Stimulated activated CD8-positive, alpha-beta memory T cell treated with anti-CD3 and anti-CD28 coated beads, Interleukin-4, amount 100 ng/mL, for 1 hour (primary cell): ENCODE measurements at places on chromosomes 2 and 18.

DNA sequence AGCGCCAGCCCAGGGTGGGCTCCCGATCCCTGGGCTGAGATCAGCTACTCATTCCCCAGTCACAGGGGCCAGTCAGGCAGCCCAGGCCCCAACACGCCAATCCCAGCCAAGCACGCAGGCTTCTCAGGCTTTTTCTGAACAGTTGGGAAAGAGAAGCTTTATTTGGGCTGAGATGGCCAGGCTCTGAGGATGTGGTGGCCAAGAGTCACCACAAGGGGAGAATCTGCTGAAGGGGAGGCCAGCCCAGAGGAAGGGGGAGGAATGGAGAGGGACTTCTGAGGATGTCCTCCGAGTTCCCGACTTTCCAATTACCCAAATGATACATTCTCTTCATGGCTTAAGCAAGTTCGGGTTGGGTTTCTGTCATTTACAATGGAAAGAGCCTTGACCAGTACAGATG, 2.8 kb upstream of the DIPK1C start:
- no peak for DNase-seq

GRCh38 chr18:79321625-79322405, 73.9 kb upstream of the NFATC1 start:
- no peak for DNase-seq

- DNase-seq: no peak
Observed at GRCh38 chr2:88190808-88191721, 20.9 kb downstream of the THNSL2 start.

DNA sequence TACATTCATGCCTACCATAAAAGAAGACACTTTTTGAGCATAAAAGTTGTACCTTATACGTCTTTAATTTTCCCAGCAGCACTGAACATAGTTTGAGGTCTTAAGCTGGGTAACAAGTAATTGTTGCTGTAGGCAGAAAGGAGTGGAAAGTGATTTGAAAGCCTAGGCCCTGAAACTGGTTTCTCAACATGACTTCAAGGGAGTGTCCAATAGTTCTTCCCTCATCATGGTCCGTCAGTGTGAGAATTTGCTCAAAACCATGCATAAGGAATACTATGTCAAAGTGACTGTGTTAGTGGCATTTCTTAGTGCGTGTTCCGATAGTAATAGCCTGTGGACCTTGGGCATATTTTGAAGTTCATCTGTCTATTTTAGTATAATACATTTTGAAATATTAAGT, 463.1 kb downstream of the PTPRM start:
- no peak for DNase-seq

GRCh38 chr2:234670806-234671205, 173.9 kb upstream of the ARL4C start:
- no peak for DNase-seq

DNA sequence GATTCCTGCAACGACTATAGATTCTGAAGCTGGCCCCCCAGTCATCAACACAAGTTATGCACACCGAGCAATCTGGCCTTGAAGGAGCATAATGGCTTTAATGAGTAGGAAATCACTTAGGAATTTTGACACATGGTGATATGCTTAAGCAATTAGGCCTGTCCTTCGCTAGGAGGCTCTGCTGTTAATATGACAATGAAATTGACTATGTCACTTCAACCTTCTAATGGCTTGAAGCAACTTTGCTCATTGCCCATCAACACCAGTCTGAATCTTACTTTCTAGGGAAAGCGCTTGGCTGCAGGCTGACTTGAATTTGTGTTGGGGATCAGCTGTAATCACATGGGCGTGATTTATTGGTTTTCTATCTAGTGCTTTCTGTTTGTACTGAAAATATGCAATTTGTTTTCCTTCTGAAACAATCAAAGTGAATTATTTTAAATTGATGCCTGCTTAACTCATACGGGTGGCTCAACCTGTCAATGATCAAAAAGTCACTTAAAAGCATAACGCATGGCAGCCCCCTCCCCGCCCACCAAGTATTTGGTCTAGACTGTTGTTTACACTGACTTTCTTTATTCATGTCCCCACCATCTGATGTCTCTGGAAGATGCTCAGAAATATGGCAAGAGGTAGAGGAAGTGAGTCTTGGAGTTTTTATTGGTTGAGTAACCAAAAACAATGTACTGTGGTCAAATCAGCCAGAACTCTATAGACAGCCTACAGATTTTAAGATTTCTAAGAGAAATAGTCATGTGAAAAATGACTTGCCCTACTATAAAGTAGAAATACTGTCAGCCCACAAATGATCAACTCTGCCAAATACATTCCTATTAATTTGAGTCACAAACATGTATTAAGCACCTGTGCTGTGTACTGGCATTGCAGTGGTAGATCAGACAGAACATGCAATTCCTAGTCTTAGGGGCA, 344.9 kb downstream of the RBM43 start:
- DNase-seq: no peak

GRCh38 chr2:71830497-71831192, 317.0 kb downstream of the CYP26B1 start:
- DNase-seq: no peak

DNA sequence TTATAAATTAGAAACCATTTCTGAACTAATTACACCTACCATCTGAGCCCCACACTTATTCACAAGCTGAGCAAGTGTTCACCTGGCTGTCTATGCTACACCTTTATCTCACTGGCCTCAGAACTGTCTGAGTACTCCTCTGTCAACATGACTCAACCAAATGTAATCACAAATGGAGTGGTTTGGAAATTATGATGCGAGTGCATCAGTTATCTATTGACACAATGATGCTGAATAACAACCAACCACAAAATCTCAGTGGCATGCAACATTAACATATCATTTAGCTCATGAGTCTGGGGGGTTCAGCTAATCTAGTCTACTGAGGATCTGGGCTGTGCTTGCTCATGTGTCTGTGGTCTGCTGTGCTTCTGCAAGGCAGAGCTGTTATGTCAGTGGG, 184.2 kb upstream of the NXPH2 start:
- DNase-seq: no peak

- DNase-seq: no peak
Observed at GRCh38 chr2:219575566-219576504, 3.7 kb downstream of the INHA start.

DNA sequence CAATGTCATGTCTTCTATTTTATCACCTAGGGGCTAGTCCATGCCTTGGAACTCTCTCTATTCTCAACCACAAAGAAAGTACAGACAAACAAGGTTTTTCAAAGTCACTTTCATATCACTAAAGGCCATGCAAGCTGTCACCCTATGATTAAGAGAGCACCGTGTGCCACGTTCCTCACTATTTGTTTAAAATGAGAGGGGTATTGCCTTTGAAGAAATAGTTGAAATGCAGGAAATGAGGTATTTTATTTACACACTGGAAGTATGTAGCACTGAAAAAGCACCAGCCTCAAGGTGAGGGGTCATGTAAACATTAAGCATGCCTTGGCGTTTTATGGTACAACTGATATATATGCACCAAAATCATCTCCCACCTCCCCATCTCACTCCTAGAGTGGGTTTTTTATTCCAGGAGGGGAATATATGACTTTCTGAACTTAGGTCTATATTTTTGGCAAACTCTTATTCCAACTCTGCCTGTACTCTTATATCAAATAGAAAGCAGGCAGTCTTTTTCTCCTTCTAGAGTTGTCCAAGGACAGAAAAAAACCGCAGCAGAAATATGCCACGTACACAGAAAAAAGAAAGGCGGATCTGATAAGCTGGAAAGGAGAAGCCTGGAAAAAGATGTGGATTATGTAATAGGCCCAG, 53.5 kb downstream of the VSNL1 start:
- no peak for DNase-seq

- DNase-seq: no peak
Observed at GRCh38 chr2:235011929-235012631, 60.3 kb downstream of the SH3BP4 start.

DNA sequence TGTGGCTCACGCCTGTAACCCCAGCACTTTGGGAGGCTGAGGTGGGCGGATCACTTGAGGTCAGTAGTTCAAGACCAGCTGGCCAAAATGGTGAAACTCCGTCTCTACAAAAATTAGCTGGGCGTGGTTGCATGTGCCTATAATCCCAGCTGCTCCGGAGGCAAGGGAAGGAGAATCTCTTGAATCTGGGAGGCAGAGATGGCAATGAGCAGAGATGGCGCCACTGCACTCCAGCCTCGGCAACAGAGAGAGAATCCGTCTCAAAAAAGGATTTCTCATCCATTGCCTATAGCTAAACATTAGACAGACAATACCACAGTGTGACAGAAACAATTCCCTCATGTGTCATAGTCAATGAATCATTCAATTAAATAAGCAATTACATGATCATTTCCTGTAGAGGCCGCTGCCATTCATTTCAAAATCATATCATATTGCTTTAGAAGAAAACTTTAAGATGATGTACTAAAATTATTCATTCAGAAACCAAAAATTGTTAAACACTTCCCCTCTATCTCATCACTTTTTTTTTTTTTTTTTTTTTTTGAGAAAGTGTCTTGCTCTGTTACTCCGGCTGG, 69.5 kb upstream of the TGIF1 start:
- no peak for DNase-seq

DNA sequence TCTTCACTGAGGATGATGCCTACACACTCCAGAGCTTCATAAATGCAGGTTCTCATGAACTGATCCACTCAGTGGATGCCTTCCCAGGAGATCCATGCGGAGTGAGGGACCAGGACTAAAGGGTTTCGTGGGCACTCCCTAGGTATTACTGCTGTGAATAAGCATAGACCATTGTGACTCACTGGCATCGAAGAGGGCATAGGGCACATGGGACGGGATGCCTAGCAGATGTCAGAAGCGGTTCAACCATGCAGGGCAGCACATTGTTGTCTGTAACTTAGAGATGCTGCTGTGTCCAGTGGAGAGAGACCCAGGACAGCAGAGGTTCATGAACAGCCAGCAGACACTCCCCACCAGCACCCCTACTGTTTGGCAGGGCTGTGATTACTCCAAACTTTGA, 17.2 kb downstream of the GKN2 start:
- DNase-seq: no peak

- no peak for DNase-seq
Observed at GRCh38 chr2:12031866-12032265, 285.4 kb downstream of the LPIN1 start.
